Hematopoietic multipotent progenitor cell treated with erythropoietin and hydrocortisone succinate and interleukin-3 and kit ligand, for 8 days (in vitro differentiated cells): ENCODE measurements at places on chromosomes 11 and 22.

GRCh38 chr11:102582140-102582539 is 43.0 kb downstream of the MMP20 start:
- no peak for DNase-seq

- no peak for DNase-seq
Observed at GRCh38 chr11:117704395-117705100, 92.5 kb downstream of the DSCAML1 start.

DNA sequence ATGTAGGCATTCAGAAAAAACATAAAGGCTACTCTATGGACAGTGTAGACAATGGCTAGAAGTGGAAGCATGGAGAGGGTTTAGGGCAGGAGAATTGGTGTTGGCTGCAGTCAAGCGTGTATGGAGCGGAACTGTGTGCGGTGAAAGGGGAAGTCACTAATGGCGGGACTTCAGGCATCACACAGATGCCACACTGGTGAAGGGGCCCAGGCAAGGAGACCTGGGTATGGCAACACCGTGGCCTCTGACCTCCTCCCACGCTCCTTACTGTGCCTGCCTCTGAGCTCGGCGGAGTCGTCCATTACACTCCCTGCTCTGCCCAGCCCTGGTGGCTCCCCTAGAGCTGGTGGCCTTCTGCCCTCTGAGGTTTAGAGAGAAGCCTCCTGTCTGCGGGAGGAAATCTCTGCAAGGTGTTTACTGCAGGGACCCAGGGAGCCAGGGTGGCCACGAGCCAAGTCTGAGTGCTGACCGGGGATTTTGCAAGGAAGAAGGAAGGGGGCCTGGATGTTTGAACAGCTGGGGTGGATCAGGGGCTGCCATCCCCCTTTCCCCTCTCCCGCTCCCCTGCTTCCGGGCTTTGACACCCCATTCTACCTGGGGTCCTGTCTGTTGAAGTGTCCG is 75.1 kb upstream of the TSPAN18 start:
- no peak for DNase-seq

DNA sequence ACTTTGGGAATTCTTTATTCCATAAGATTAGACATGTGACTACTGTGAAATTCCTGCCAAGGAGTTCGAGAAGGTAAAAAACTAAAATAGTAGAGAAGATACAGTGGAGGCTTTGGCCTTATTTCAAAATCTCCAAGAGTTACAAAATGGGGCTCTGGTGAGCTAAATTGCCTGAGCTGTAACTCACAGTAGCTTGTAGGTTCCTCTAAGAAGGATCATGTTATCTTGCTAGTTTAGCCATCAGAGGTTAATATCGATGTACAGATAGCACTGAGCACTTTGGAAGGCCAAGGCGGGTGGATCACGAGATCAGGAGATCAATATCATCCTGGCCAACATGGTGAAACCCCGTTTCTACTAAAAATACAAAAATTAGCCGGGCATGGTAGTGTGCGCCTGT is 81.1 kb downstream of the USP35 start:
- DNase-seq: no peak

- DNase-seq: no peak
Observed at GRCh38 chr11:8772571-8773519, 90.3 kb downstream of the RPL27A start.
